Activated CD8-positive, alpha-beta memory T cell treated with anti-CD3 and anti-CD28 coated beads for 48 hours (primary cell): ENCODE measurements at places on chromosomes 4 and X.

DNA sequence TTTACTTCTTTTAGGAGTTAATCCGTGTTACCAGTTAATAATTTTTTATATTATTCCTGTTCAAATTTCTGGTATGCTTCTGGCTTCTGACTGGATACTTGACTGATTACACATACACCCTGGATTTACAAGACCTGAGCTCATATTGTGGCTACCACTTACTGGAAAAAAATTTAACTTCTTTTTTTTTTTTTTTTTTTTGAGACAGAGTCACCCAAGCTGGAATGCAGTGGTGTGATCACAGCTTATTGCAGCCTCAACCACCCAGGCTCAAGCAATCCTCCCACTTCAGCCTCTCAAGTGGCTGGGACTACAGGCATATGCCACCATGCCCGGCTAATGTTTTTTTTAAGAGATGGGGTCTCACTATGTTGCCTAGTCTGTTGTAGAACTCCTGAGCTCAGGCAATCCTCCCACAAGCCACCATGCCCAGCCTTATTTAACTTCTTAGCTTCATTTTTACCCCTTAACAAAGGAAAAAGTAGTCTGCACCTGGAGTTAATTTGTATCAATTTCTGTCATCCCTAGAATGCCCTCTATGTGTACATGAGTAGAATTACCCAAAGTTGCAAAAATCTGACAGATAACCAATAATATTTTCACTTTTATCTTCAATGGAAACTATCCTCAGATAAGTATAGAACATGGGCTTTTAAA is 50.3 kb downstream of the TMEM165 start:
- no peak for DNase-seq

DNA sequence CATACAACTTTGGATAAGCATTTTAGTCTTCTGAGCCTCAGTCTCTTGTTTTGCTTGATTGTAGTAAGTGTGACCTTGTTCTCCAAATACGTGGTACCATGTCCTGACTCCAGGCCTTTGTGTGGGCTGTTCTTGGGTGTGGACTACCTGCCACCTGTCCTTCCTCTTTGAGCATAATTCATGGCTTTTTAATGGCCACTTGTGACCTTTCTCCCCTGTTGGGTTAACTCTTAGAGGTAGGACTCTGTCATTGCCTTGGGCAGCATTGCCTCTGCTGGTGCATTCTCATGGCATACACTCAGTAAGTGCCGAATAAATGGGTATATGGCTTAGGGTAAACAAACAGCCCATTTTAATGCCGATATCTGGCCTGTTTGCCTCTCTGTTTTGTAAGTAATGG is 3.0 kb downstream of the NSD2 start:
- no peak for DNase-seq

DNA sequence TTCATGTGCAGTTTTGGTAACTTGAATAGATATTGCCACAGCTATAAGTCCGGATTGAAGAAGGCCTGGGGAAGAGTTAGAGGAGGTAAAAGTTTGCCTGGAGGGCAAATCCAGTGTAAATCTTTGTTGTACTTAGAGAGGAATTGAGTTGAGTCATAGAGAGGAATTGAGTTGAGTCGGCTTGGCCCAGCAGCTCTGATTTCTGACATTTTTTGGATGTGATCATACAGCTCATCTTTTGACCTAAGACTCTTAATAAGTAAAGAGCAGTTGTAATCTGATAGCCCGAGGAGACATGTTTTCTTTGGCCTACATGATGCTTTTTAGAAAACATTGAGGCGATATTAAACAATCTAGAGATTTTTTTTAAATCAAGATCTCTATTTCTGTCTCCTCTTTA is 3.9 kb downstream of the KIT start:
- no peak for DNase-seq

GRCh38 chrX:8345473-8345872 is 119.2 kb upstream of the VCX3B start:
- DNase-seq: no peak

- no peak for DNase-seq
These were observed 144.5 kb downstream of the SMIM20 start for GRCh38 chr4:26058537-26058936.

DNA sequence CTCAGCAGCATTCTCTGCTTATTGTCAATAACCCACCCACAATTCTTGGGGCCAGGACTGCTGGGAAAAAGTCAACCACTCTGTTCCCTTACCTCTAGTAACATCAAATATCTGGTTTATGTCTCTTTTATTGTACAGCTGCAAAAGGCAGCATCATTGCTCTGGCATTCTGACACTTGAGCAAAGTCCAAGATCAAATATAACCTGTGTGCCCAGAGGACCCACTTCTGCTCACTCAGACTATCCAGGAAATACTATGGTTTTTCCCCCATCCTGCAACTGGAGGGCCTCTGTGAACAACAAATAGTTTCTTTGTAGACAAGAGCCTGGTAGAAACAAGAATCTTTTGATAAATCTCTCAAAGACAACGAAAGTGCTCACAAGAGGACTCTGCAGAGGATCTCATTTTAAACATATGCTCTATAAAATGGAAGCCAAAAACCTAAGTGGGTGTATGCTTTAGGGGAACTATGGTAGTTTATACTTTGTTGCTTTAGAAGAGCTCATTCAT is 154.7 kb downstream of the RAB28 start:
- DNase-seq: no peak

DNA sequence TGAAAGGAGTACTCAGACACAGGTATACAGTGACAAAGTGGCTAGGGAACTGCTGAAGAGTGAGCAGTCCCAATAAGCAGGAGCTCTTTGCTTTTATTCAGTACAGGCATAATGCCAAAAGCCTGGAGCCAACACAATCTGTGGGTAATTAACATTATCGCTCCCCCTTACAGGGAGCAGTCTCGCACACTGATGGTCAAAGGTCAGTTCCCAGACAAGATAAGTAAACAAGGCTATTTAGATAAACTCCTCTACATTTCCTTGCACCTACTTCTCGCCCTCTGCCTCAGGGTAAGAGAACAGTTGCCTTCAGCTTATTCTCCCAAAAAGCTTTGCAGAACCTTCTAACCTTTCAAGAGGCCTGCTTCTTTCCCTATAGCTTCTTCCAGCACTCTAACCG is 73.9 kb upstream of the TAF9B start:
- DNase-seq: no peak

GRCh38 chr4:47873877-47874541 is 36.1 kb upstream of the CORIN start:
- no peak for DNase-seq

GRCh38 chr4:94458682-94459081 is 6.9 kb downstream of the PDLIM5 start:
- DNase-seq: no peak
